Amygdala (tissue), 56 donors: ENCODE measurements at places on chromosomes 2 and 18.

GRCh38 chr2:185069107-185069506 is 470.8 kb downstream of the ZNF804A start:
- no peak for DNase-seq

- DNase-seq, result no peak
These were observed 127.4 kb downstream of the ARHGEF4 start for GRCh38 chr2:130963849-130964793.

GRCh38 chr2:188610827-188611226 is 319.2 kb downstream of the GULP1 start:
- no peak for DNase-seq

GRCh38 chr2:151973013-151973900 is 125.6 kb downstream of the CACNB4 start:
- DNase-seq, result no peak

- DNase-seq, result no peak
These were observed 30.1 kb downstream of the COA5 start for GRCh38 chr2:98578231-98578630.

GRCh38 chr18:77093067-77093430 is 39.5 kb downstream of the MBP start:
- no peak for DNase-seq

GRCh38 chr18:13494871-13495445 is 231.4 kb downstream of the FAM210A start:
- no peak for DNase-seq

DNA sequence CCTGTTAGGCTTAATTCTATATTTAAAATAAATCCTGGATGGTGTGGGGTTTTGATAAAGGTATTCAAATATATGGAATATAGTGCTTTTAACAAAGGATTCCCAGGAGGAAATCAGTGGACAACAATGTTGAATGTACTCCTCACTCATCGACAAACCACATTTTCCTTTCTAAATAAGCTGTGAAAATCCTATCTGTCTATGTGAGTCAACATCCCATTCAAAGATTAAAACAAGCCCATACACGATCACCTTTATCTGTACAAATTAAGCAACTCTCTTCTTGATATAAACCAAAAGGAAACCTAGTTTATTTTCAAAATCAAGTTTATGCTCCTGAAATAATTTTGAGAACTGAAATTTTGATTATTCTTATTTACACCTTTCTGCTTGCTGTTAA is 153.4 kb downstream of the ERBB4 start:
- no peak for DNase-seq

- no peak for DNase-seq
These were observed 88.2 kb downstream of the SCG2 start for GRCh38 chr2:223513771-223514455.

DNA sequence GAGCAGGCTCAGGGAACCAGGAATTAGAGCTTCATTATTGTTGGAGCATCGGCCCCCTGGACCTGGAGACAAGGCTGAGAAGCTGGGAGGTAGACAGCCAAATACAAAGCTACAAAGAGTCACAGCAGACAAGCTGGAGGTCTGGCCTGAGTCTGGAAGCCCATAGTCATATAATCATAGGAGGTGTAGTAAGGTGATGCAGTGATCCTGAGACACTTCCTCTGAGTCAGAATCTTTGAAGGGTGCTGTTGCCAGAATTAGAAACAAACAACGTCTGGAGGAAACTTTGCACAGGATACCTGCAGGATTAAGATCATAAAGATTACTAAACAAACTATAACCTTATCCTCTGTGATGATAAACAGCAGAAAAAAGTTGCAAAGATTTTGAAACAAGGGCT is 213.8 kb downstream of the DSC3 start:
- DNase-seq, result no peak

DNA sequence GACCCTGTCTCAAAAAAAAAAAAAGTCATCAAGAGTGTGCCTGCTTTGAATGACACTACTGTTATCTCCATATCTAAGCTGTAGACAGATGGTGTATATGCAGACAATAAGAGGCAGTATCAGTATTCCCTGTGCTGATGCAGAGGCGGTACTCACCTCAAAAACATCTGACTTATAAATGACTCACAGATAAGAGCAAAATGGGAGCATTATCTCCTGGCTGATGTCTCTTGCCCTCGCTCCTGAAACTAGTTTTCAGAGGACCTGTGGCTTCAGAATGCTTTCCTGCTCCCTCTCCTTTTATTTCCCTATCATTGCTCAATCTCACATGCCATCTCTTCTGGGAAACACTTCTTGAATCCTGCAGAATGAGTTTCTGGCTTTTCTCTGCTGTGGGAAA is 289.6 kb downstream of the PTPRM start:
- DNase-seq, result no peak

DNA sequence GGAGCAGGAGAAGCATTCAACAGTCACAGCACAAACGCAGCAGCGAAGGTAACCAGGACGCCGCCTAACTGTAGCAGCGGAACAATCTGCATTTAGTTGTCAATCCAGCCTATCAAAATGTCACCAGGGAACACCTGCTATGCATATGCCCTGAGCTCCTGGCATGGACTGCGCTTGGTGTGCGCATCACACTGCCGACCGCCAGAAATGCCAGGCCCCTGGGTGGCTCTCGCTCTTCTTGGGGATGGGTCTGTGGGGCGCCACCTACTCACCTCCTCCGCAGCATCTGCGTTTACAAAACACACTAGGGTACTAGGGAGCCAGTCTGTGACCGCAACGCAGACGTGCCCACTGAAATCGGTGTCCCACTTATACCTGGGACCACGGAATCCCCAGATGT is 31.7 kb downstream of the ZNF516 start:
- no peak for DNase-seq

- DNase-seq, result no peak
These were observed 129.9 kb downstream of the PRPF40A start for GRCh38 chr2:152587187-152587947.

DNA sequence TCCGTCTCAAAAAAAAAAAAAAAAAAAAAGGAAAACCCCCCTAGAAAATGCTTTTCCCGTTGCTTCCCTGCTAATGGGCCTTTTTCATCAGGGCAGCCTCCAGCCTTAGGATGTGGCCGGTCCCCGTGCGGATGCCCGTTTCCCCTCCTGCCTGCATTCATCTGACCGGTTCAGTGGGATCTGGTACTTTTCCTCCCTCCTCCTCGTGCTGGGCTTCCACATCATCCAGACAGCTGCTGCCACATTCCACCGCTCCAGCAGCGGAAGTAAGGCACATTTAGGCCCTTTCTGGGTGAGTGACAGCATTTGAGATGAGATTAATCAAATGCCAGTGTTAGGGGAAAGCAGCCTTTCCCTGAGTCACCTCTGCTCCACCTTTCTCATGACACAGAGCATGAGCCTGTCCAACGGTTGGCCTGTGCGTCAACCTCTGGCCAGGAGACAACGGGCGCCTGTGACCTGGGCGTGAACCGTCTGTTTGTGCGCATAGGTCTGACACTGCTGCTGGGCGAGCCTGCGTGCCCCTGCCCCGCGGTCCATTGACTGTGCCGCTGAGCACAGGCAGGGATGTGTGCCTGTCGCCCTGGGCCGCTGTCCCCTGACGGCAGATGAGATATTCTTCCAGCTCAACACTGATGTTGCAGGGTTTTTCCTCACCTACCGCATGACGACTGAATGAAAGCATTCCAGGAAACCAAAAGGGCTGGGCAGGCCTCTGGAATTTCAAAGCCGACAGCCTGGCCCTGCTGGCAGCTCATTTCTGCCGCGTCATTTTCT is 174.0 kb downstream of the TGIF1 start:
- DNase-seq, result no peak

DNA sequence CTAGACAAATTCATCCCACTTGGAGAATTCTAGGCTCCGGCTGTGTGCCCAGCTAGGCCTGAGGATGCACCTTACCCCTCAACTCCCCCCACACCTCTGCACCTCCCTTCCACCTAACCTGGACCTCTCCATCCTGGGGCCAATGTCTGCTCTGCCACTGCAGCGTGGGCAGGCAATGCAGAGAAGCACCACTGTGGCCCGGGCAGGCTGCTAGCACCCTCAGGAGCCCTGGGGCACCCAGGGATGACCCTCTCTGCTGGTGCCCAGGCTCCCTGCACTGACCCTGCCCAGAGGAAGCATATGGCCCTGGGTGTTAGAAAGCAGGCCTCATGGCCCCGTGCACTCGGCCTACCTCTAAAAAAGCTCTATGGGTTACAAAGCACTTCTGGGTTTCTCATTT is 49.6 kb downstream of the ADCY3 start:
- no peak for DNase-seq

DNA sequence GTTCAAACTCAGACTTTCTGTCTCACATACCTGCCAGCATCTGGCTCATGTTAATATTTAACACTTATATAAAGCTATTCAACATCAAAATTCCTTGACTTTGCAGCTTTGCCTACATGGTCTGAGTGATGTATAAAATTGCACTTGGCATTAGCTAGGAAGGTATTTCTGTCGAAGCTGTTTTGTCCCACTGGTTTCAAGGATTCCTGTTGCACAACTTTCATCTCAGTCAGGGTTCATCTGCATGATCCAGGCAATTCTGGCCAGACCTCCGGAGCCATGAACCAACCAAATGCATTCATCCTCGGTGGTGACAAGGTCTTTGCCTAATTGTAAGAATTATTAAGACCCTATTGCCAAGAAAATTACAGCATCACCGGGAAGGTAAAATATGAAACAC is 185.4 kb downstream of the ZEB2 start:
- DNase-seq, result no peak

DNA sequence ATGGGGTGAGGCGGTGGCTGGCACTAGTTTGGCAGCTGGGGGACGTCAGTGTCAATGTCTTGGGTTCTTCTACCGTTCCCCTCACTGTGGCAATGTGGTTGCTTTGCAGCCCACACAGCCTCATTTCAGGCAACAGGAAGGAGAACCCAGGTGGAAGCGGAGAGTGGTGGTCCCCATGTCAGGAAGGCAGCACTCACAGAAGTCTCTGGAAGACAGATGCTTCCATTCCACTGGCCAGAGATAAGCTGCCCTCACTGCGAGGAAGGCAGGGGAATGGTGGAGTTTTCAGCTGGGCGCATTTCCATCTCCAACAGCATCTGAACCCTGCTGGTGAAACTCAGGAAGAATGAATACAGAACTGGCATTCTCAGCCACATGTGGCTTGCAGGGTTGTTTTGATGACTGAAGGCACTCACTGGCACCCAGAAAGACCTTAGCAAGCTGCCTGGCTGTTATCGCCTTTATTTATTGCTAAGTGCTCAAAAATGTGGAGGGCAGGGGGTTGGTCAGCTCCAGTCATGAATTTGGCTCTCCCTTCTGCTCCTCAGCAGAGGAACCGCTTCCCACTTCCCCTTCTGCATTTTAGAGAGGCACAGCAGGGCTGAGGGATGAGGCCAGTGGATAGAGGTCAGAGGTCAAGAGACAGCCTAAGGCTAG is 19.4 kb downstream of the KCNIP3 start:
- no peak for DNase-seq

DNA sequence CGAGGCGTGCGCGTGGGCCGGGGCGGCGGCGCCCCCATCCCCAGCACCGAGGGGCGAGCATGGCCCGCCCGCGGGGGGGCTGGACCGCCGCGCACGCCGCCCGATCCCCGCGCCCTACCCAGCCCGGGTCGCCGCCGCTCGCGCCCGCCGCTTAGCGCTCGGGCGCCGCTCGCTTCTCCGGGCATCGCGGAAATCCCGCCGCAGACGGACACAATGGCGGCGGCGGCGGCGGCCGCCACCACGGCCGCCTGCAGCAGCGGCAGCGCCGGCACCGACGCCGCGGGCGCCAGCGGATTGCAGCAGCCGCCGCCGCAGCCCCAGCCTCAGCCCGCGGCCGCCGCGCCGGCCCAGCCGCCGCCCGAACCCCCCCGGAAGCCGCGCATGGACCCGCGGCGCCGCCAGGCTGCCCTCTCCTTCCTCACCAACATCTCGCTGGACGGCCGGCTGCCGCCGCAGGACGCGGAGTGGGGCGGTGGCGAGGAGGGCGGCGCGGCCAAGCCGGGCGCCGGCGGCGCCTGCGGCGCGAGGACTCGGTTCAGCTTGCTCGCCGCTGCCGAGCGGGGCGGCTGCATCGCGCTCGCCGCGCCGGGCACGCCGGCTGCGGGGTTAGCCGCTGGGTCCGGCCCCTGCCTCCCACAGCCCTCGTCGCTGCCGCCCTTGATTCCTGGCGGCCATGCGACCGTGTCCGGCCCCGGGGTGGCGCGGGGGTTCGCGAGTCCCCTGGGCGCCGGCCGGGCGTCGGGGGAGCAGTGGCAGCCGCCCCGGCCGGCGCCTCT is 453 bp downstream of the CABLES1 start:
- DNase-seq, result no peak

- DNase-seq, result no peak
These were observed 22.7 kb downstream of the TRAPPC8 start for GRCh38 chr18:31920277-31920676.

- no peak for DNase-seq
These were observed 204.9 kb upstream of the CYRIA start for GRCh38 chr2:16870491-16871076.

- DNase-seq, result no peak
These were observed 78.3 kb upstream of the SETBP1 start for GRCh38 chr18:44602380-44602779.

DNA sequence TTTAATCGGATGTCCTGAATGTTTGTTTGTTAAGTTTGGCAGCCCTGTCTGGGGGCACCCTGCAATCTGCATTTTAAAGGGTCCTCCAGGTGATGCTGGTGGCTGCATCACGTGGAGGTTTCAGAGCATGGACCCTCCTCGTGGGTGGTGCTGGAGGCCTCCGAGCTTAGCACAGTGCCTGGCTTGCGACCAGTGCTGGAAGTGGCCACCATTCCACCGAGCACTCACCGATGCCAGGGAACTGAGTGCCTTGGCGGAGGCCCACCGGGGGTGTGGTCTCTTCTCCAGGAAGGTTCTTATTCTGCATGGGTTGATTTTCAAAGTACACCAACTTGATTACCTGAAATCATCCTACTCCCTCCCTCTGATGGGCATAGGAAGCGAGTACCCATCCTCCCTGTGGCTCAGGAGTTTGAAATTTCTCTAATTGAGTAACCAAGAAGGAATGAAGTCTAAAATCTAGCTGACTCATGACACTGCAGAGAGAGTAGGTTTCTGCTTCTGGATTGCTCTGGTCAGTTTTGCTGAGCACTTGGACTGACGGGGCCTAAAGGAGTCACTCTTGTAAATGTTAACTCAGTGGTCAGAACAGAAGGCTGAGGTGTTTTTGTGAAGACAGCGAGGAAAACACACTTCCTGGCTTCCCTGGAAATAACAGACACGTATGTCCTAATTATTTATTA is 58.1 kb upstream of the SLC66A3 start:
- no peak for DNase-seq

GRCh38 chr2:219724628-219725027 is 97.2 kb downstream of the SLC4A3 start:
- DNase-seq, result no peak

DNA sequence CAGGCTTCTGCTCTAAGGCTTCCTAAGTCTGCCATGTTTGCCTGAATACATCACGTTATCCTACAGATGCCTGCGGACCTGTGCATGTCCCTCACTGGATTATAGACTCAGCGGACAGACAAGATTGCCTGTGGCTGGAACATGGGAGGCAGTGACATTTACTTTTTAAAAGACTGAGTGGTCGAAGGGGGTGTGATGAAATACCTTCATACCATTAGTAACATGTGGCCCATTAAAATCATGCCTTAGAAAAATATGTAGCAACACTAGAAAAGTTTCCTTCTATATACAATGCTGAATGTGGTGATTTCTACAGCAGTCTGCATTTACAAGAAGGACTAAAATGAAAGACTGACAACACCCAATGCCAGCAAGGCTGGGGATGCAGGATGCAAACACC is 154.4 kb downstream of the ASB1 start:
- DNase-seq, result no peak
